ENCODE measurements at places on chromosomes 16 and 17.
A peak's percentile ranks its signal among the peaks of the same experiment; 100 is the strongest.

DNA sequence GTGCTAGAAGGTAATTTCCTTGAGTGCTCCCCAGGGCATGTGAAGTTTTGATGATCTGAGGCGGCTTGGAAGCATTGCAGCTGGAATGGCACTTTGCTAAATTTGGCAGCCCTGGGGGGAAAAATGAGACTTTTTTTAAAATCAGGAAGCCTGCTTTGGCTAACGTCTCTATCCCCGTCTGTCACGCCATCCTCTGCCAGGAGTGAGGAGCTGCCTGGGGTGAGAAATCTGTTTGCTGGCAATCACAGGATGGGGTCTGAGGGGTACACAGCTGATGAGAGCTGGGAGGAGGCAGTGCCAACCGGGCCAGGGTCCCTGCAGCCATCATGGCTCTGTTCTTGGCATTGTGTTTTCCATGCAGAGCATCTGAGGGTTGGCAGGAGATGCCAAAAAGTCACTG lies 2.0 kb downstream of the ABCC12 start:
- DNase-seq, result no peak

DNA sequence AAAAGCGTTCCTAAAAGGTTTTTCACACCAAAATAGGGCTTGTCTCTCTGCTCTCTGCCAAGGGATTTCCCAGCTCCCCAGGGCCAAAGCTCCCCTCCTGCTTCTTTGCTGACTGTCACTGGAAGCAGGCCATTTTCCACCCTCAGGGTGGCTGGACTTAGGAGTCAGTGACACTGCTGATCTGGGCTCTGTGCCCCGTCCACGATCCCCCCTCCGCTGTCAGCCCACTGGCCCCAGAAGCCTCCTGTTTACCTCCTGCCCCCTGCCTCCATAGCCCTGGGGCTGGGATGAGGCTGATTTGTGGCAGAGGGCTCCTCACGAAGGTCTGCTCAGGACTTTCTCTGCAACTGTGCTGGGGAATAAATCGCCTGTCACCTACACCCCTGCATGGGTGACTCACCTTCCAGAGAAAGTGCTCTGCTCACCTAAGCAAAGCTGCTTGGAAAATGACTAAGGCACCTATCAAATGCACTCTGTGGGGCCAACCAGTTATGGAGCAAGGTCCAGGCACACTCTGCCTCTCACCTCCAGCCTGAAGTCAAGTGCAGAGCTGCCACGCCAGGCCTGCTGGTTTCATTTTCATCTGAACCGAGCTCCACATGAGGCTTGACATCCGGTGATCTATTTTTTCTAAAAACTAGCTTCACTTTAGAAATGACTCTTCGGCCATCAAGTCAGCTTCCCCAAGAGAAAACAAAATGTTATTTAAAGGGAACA lies 4.9 kb downstream of the MAP3K14 start:
- DNase-seq, result peak; percentile 66

DNA sequence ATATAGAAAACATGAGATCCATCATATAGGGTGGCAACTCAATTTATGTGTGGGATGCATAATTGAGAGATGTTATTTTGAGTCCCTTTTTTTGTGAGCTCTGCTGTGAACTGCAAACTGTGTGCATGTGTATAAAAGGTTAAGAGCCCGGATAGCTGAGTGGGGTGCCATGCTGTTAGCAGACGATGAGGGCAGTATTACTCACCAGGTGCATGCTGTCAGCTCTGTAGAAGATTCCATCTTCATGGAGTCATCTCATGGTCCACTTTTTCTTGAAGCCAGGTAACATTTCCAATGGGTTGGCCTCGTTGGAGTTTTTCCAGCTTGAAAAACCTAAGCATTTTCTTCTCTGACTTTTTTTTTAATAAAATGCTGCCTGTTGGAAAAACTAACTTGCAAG lies 43.0 kb upstream of the RHBDL3 start:
- no peak for DNase-seq

GRCh38 chr17:4508207-4508606 lies 9.5 kb downstream of the SPNS2 start:
- no peak for DNase-seq

- DNase-seq, result no peak
Observed at GRCh38 chr17:6365200-6365943, 69.5 kb downstream of the AIPL1 start.

GRCh38 chr17:41810659-41811548 lies 845 bp downstream of the P3H4 start:
- DNase-seq, result no peak

- DNase-seq, result no peak
Observed at GRCh38 chr16:58476791-58477190, 23.2 kb upstream of the NDRG4 start.

- no peak for DNase-seq
Observed at GRCh38 chr17:27256225-27257030, 37.5 kb upstream of the WSB1 start.

DNA sequence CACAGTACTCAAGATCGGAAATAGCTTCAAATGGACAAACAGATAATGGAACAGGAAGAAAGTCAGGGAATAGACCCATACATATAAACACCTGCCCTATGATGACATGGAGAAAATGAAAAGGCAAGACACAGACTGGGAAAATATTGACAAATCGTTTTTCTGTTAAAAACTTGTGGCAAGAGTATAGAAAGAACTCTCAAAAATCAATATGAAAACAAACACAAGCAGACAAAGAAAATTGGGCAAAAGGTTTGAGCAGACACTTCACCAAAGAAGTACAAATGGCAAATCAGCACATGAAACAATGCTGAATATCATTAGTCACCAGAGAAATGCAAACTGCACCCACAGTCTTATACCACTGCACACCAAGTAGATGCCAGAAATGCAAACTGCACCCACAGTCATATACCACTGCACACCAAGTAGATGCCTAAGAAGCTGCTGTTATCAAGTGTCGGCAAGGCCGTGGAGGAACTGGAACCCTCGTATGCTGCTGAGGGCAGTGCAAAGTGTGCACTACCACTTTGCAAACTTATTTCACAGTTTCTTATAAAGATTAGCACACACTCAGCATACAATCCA lies 123.5 kb upstream of the CHMP6 start:
- DNase-seq, result no peak

DNA sequence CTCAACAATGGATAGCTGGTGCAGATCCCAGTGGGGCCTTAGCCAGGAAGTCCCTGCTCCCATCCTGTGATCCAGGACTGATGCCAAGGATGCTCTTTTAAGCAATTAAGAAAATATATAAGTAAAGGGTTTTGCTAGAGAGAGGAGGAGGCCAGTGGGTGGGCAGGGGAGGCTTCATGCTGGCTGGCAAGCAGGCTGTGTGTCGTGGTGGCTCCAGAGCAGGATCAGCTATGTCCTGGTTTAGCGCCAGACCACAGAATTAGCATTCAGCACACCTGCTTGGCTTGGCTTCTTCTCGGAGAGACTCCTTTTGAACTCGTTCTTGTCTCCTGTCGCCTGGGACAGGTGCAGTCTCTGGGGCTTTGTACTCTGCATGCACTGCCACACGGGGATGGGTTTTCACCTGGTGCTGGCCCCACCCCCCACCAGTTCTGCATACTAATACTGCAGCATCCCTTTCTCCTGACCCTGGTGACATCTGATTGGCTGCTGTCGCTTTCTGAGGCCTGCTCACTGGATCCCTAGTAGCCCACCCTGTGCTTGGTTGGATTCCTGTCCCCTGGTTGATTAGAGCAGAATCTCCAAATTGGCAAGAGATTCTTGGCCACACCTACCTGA lies 66.1 kb downstream of the PLD6 start:
- no peak for DNase-seq

DNA sequence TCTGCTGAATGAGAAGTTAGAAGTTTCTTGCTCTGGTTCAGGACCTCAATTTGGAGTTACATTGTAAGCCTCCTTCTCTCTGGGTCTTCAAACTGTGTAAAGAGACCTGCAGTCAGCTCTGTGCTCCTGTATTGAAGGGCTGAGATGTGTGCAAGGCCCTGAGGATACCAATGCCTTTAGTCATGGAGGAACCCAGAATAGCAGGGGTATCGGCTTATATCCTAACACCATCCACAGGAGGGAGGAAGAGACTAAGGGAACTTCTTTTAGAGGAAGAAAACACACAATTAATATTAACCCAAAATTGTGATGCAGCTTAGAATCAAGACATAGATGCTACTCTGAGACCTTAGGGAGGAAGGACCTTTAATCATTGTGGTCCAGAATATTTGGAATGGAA lies 36.5 kb downstream of the GLP2R start:
- no peak for DNase-seq

DNA sequence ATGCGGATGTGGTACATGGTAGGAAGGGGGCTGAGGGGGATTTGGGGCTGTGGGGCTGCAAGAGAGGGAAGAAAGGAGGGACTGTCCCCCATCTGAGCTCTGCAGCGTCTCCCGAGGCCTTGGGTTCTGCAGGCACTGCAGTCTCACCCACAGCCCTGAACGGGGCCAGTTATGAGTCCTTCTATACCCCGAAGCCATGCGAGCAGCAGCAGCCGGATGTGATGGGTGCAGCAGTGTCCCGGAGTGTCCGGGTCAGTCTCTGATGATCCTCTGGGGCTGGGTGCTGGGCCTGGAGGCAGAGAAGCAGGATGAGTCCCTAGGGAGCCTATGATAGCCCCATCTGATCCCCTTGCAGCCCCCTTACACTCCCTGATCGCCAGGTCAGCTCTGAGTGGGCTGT lies 41.5 kb downstream of the CPNE2 start:
- no peak for DNase-seq

DNA sequence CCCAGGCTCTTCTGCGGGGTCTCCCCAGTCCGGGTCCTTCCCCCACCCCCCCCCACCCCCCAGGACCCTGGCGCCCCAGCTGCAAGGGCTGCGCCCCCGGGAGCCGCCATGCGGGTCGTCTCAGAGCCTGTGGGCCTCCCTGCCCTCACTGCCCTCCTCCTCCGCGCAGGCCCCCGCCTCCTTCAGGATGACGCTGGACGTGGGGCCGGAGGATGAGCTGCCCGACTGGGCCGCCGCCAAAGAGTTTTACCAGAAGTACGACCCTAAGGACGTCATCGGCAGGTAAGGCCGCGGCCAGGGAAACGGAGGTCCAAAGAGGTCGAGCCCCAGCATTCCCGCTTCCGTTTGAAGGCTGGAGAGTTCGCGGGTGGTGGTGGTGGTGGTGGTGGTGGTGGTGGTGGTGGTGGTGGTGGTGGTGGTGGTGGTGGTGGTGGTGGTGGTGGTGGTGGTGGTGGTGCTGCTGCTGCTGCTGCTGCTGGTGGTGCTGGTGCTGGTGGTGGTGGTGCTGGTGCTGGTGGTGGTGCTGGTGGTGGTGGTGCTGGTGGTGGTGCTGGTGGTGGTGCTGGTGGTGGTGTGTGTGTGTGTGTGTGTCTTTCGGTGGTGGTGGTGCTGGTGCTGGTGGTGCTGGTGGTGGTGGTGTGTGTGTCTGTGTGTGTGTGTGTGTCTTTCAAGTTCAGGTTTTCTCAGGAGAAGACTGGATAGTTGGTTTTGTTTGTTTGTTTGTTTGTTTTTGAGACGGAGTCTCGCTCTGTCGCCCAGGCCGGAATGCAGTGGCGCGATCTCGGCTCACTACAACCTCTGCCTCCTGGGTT lies 615 bp downstream of the PHKG2 start:
- no peak for DNase-seq

DNA sequence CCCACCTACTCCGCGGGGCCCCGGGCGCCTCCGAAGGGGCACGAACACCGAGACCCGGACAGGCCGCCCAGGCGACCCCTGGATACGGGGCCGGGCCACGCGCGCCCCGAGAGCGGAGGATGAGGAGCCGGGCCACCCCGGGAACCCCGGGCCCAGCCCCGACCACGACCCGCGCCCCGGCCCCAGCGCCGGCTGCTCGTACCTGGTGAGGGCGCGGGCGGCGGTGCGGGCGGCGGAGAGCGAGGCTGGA lies 192 bp downstream of the FASN start:
- DNase-seq, result no peak

DNA sequence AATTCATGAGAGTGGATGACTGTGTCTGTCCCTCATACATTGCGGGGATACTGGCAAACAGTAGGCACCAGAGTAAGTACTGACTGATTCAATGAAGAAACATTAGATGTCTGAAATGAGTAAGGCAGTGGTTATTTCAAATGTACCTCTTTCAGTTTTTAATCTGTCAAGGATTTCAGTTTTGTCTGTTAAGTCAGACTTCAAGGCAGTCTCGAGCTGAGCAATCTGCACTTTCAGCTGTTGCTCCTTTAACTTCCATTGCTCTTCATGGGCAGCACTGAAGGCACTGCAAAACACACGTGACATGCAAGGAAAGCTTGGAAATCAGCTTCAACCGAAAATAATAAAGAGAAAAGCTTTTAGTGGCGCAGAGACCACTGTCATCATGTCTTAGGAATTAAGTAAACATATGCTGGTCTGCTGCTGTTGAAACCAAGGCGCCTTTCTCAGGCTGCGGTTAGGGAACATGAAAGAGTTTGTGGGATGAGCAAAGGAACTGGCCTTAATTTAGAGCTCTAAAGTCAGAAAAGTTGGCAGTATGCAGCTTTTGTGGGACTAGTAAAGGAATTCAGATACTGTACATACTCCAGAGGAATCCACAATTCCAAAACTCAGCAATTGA lies 38.8 kb downstream of the RPGRIP1L start:
- DNase-seq, result no peak

- no peak for DNase-seq
Observed at GRCh38 chr17:7435676-7436555, 681 bp downstream of the TMEM102 start.

GRCh38 chr16:81629034-81629802 lies 149.9 kb upstream of the PLCG2 start:
- no peak for DNase-seq

DNA sequence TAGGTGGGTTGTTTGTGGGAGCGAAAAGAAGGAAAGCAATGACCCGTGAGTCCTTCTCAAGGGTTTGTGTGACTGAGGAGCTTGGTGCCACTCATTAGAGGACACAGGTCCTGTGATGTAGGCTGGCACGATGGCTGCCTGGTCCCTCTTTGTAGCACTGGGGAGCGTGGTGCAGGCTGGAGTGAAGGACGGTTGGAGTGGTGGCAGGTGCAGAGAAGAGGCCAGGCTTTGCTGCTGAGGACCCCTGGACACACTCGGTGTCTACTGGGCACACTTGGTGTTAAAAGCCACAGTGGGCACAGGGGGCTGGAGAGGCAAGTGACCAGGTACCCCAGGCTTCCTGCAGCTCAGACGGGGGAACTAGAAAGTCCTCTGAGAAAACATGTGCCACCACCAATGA lies 106.0 kb downstream of the NTN1 start:
- no peak for DNase-seq

- no peak for DNase-seq
Observed at GRCh38 chr16:89880477-89881367, 7.3 kb downstream of the TCF25 start.

DNA sequence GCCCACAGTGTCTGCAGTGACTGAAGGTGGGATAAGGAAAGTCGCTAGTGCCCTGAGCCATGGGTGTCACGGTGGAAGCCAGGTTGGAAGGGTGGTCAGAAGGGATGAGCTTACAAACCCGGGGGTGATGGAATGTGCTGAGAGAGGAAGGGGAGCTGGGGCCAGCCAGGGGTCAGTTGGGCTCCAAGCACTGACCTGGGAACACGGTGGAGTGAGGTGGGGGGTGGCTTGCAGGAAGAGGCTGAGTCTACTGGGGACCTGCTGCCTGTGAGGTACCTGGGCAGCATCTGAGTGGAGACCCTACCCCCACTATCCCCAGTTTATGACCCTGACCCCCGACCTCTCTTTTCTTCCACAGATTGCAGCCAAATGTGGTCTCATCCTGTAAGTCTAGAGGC lies 3.1 kb downstream of the TMEM92 start:
- DNase-seq, result no peak
